ENCODE measurements at places on chromosomes 4 and X.

GRCh38 chr4:7171191-7171900 is 21.0 kb upstream of the SORCS2 start:
- DNase-seq, result no peak

DNA sequence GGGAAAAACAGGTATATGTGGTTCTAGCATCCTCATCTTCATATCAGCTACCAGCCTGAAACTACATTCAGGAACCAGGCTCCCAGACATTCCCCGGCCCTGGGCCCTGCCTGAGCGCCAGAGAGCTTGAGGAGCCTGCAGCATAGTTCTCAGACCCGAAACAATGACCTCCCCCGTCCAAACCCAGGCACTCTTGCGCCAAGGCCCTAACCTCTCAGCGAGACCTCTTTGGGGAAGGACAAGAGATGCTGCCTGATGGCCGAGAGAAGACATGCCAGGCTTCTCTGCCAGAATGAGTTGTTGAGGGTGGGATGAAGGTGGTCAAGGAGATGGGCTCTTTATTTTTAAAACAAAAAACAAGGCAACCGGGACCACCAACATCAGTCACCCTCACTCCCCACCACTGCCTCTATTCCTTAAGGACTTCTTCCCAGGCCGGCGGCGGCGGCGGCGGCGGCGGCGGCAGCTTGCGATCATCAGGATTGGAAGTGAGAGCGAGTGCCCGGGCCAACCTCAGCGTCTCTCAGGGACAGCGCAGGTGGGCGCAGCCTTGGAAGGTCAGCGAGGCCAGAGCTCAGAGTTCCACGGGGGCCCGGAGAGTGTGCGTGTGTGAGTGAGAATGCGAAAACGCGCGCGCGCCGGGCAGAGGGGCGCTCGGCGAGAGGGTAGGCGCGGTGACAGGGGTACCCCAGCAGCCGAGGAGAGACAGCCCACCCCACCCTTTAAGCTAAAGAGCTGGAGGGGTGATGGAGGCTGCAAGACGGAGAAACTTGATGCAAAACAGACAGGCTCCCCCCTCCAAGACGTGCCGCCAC is 601 bp downstream of the INPP4B start:
- no peak for DNase-seq

GRCh38 chr4:181637186-181638105 is 605.8 kb upstream of the TENM3 start:
- no peak for DNase-seq

DNA sequence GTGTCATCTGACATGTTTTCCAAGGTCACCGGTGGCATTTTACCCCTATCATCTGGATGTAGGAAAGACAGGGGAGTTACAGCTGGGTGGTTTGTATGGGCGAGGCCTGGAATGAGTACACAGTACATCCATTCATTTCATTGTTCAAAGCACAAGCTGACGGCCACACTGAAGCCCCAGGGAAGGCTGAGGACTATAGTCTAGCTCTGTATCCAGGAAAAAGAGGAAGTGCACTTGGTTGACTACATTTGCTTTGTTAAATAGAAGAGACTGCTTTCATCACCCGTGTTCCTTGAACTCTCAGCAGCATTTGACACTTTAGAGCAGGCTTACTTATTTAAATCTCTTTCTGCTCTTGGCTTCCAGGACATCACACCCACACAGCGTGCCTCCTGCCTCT is 1041.0 kb upstream of the TENM3 start:
- no peak for DNase-seq

GRCh38 chr4:89769856-89770255 is 67.1 kb downstream of the SNCA start:
- DNase-seq, result no peak
